ENCODE measurements at places on chromosomes 2 and 18.
A peak's percentile ranks its signal among the peaks of the same experiment; 100 is the strongest.

GRCh38 chr2:129876541-129876940 lies 102.9 kb upstream of the RAB6C start:
- no peak for DNase-seq

DNA sequence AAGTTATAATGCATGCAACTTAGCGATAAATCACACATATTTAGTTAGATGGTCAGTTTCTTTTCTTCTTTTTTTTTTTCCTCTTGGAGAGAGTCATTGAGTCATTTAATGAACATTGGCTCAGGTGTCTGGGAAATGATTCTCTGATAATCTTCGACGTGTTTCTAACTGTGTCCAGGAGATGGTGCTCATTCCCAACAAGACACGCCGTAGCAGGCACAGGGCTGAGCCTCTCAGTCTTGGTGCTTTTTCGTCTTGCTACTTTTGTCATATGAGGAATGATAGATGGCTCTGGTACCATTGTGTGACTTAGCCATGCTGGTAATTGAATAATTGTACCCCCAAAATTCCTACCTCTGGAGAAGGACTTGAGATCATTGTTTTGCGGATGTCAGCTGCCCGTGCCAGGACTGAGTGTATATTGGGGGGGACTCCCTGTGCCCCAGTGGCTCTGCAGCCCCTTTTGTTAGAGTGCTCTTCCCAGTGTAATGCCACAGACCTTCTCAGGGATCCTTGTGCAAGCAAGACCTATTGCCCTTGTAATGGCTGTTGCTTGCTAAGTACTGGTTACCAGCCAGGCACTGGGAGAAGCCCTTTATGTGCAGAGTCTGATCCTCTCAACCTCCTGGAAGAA lies 107.6 kb upstream of the CYRIA start:
- peak; percentile 40 for DNase-seq

DNA sequence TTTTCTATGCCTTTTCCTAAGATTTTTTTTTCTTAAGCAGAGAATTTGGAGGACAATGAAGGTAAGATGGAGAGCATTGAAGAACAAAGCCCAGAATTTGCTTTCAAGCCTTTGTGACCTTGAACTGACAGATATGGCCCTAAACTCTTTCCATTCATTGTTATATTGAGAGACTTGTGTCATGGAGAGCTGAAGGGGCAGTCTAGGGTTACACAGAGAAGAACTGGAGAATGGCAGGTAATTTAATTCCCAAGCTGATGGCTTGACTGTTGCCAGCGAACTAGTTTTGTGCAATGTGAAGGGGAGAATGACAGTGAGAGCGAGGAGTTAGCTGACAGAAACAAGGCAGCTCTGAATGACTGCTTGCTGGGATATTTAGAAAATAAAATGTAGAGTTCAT lies 1344.2 kb downstream of the LRP1B start:
- no peak for DNase-seq

GRCh38 chr2:98479371-98479770 lies 34.7 kb downstream of the INPP4A start:
- no peak for DNase-seq

DNA sequence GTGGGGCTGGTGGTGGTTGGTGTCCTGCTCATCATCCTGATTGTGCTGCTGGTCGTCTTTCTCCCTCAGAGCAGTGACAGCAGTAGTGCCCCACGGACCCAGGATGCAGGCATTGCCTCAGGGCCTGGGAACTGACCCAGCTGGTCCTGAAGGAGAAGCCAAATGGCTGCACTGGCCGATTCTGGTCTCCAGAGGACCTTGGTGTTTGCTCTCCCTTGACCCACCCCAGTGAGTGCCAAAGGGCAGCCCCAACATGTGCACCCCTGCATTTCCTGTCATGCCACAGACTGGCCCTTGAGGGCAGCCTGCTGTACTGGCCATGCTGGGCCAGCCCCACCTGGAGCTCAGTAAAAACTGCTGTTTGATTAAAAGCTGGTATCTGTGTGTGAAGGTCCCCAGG lies 2.5 kb upstream of the RNF181 start:
- peak; percentile 39 for DNase-seq

DNA sequence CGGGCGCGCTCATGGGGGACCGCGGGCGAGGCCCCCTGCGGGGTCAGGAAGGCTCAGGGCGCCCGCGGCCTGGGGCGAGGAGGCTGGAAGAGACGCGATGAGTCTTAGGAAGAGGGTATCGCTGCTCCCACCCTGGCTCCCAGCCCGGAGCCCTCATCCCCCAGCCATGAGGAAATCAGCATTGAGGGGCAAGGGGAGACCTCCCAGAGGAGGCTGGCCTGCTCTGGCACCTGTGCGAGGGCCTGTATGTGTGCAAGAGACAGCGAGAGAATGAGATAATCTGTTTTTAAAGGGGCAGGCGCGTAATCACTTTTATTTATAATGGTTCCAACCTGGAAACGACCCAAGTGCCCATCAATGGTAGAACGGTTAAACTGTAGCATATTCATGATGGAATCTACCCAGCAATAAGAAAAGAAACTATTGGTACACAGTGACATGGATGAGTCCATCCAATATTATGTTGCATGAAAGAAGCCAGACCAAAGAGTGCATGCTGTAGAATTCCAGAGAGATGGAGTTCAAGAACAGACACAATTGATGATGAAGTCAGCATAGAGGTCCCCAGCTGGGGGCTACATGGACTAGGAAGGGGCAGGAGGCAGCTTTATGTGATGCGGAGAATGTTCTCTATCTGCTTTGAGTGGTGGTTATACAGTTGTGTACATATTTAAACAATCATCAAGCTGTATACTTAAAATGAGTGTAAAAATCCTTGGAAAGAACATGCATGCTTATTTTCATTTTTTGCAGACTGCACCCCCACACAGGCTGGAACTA lies 14.4 kb downstream of the FBXO41 start:
- DNase-seq: no peak

DNA sequence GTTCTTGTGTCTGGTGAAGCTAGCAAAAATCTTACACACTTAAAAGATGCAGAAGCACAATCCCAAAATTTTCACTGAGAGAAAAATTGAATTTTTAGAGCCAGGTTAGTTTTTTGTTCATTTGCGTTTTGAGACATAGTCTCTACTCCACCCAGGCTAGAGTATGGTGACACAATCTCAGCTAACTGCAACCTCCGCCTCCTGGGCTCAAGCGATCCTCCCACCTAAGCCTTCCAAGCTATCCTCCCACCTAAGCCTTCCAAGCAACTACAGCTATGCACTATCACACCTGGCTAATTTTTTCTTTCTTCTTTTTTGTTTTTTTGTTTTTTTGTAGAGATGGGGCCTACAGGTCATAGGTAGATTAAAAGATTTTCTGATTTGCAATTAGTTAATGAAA lies 113.1 kb upstream of the RAB6C start:
- DNase-seq: no peak

- DNase-seq: no peak
These were observed 2102.3 kb upstream of the CELF4 start for GRCh38 chr18:39667905-39668304.

DNA sequence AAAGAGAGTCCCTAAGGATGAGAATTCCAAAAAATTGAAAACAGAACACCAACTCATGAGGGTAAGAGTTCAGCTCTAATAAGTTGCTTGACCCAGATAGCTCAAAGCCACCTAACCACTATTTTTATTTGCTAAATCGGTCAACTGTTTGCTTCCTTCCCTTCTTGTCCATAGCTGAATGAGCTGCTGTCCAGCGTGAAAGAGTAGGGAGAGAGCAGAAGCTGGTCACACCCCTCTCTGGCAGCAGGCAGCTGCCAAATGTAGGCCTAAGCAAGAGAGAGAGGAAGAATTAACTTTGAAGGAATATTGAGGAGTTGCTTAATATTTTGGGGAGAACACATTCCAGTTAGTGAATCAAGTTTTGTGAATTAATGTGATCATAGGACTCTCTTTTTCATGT lies 25.9 kb downstream of the AQP4 start:
- DNase-seq: no peak

GRCh38 chr2:149145314-149146295 lies 107.1 kb downstream of the LYPD6B start:
- DNase-seq: no peak

DNA sequence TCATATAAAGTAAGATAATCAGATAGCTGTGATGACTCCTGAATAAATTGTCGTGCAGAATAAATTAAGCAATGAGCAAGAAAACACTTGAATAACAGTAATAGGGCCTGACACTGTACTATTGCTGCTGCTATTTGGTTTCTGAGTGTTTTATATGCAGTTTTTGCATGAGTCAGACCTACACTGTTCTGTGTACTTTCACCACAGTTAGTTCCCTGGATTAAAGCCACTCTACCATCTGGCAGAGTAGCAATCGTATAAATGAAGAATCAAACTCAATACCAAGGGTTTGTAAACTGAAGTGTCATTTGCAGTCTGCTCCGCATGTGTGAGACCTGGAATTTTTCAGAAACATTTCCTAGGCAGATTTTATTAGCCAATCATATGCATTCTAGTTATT lies 398.6 kb upstream of the CDH7 start:
- DNase-seq: no peak

- no peak for DNase-seq
These were observed 87.9 kb upstream of the ETAA1 start for GRCh38 chr2:67309281-67309680.

DNA sequence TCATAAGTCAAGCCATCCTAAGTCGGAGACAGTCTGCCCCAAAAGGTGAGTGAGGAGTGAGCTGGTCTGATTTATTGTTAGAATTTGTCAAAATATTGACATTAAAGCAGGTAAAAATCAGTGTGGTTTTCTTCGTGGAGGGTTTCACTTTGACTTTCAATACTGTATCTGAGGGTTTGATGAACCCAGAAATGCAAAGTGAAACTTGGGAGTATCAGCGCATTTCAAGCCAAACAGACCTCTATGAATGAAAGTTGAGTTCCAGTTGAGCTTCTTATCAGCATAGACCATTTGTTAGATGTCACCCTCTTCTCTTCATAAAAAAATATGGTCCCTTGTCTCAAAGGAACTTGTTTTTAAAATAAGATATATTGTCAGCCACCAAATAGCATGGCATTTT lies 21.7 kb upstream of the CXCR4 start:
- no peak for DNase-seq

DNA sequence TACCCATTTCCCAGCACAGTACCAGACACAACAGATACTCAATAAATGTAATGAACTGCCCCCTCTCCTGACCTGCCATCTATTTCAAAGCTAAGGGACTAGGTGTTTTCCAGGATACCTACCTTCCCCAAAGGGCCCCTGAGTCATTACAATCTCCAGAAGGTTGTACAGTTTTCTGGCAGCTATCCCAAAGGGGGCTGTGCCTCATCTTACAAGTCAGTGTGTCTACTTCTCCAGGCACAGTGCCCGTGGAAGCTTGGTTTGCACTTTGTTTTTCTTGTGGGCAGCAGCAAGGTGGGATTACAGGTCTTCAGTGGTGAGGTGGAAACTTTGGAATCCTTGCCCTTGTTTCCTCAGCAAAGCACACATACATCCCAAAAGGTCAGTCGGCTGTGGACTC lies 62.8 kb upstream of the CYP26B1 start:
- DNase-seq: no peak

GRCh38 chr2:111209045-111209514 lies 88.4 kb downstream of the BCL2L11 start:
- DNase-seq: no peak

DNA sequence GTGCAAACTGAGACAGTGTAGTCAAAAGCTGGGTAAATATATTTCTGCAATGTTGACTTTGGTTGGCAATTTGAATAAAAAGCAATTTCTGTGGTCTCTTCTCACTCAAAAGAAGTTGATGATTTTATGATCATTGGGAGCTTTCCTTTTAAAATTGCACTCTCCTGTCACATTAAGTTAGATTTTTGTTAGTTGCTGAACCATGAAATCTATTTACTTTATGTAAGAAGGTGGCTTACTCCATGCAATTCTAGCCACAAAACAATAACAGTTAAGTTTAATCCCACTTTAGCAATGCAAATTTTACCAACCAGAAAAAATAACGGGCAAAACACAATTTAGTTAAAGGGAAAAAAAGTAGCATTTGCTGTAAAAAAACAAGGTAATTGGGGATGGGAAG lies 48.3 kb downstream of the DLGAP1 start:
- no peak for DNase-seq

DNA sequence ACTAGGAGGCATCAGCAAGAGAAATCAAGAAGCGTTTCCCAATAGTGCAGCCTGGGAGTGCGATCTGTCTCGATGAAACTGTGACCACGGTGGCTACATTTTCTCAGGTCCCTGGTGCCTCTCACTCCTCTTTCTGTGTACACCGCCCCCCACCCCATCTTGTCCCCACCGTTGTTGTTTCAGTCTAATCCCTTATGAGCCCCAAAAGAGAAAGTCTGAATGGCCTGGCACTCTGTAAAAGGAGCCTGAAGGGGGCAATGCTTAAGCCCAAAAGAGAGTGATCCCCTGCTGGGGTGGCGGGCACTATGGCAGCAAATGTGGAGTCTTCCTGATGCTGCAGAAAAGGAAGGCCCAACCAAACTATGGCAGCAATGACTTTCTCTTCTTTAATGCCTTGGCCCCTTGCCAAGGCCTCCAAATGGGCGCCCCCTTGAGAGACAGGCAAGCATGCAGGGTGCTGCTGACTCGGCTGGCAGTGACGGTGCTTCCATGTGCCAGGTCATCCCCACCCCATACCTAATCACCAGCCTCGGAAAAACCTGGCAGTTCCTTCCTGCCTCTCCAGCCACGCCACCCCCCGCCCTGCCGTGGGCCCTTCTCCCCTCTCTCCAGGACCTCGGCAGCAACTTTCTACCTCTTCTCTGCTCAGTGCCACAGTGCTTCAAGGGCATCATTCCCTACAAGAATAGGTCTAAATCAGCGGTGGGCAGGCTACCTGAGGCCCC lies 123.0 kb downstream of the CYP26B1 start:
- DNase-seq: no peak

DNA sequence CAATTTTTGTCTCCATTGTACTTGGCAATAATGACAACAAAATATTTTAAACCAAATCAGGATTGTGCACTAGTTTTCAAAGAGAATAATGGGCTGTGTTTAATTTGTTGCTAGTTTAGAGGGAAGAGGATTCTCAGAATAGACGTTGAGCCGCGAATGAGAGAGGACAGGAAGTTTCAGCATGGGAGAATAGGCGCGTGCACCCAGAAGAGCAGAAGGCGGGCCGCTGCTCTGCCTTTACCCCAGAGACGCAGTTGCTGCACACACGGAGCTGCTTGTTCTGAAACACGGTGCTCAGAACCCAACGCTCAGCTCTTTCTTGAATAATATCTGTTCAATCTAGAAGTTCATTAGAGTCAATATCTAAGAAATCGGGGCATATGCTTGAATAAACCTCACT lies 223.4 kb downstream of the MYT1L start:
- DNase-seq: peak; percentile 57

DNA sequence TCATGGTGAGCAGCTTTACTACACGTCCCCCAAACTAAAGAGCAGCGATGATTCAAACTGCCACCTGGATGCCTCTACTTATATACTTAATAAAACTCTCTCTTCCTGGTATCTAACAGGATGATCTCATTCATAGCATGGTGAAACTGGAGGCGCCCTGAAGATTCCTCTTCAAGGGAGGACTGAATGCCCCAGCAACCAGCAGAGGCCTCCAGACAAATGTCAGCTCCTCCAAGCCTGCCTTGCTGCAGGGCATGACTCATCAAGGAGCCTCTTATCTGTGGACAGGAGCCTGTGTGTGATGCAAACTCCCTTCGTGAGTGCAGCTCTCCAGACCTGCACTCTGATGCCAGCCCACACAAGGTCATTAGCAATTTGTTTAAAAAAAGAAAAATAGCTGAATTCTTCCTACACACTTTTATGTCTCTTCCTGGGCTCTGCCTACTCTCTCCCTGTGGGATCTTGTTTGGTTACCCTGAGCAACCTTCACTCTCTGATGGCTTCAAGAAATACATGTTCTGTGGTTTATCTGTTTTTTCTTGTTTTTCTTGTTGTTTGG lies 30.2 kb downstream of the LONRF2 start:
- DNase-seq: no peak

GRCh38 chr2:85917887-85918795 lies 29.4 kb upstream of the ST3GAL5 start:
- no peak for DNase-seq

- no peak for DNase-seq
These were observed 165.7 kb upstream of the KCNJ3 start for GRCh38 chr2:154532763-154533162.
